ENCODE measurements at places on chromosomes 7 and 10. TPM values are rescaled to one million over a fixed set of nuclear protein-coding genes. Genes with fewer than 3 reads are reported as not detected.

DNA sequence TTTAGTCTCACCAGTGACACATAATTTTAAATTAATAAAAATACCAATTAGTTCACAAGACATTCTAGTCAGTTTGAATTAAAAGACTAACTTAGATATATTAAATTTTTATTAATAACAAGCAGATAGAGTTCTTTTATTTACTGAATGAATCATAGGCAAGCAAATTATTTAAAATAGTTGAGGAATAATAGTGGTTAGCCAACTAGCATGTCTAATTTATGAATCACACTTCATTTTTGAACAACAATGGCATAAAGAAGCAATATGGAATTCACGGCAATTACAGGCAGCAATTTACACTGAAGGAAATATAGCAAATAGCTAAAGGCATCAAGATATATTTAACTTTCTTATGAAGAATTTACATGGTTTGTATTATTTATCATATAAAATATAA lies 187.0 kb upstream of the SLC26A5 start:
- DNase-seq = no peak

DNA sequence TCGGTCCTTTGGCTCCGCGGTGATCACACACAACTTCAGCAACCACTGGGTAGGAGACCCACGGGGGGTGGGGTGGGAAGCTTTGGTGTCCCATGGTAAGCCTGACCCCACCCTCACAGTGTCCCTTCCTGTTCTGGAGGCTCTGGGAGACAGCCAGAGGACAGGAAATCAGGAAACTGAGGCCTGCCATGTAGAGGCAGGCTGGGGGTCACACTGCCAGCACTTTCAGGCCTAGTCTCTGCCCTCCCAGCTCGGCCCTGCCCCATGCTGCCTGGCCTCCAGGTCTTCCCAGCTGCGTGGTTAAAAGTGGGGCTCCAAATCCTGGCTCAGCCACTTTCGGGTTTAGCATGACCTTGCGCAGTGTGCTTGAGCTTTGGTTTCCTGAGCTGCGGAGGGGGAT lies 10.9 kb downstream of the AQP1 start:
- no peak for DNase-seq

GRCh38 chr10:14564268-14564744 lies 210.4 kb downstream of the FAM107B start:
- no peak for DNase-seq

DNA sequence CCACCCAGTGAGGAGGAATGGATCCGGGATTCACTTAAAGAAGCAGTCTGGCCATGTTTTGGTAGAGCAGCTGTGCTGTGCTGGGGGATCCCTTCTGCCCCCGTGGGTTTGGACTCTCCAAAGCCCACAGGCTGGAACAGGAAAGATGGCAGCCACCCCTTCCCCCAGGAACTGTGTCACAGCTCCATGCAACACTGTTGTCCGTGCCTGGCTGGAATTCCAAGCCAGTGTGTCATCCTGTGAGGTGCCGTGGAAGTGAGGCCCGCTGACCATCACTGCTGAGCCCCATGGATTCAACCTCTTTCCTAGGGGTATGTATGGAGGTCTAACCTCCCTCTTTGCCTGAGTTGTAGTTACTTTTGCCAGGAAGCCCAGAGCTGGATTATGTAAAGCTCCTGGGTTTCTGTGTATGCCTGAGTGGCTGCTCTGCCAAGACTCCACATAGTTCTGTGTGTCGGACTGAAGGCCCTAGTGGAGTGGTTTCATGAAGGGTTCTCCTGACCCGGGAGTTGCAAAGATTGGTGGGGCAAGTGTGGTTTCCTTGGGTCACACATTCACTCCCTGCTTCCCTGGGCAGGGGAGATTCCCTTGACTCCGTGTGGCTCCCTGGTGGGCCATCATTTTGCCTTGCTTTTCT lies 35.1 kb upstream of the PCGF5 start:
- DNase-seq = no peak

Gene COL13A1
- total RNA-seq = not detected

Gene INSIG1
- total RNA-seq = 46.9 TPM

Gene PLXNA4
- 0.08 TPM for total RNA-seq

Gene SH2D4B
- total RNA-seq = 0.13 TPM
